ENCODE measurements at places on chromosomes 6 and 20. TPM values are rescaled to one million over a fixed set of nuclear protein-coding genes. Genes with fewer than 3 reads are reported as not detected.

DNA sequence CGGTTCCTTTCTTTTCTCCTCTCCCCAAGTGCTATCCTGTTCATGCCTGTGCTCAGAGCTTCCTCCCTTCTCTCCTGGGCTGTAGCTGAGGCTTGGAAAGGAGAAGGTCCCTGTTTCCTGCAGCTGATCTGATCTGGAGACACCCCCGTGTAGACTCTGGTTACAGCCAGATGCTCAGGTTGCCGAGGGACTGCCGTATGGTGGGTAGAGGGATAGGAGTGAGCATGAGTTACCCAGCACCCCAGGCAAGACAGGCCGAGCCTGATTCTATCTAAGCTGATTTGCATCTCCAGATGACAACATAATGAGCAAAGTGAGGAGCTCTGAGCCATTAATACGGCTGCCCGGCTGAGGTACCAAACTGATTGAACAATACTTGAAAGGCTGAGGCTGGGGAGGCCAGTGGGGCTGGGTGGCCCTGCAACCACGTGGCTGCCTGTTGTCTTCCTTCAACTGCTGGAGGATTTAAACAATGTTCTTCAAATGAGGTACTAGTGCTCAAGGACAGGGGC is 91.8 kb downstream of the ASXL1 start:
- DNase-seq: no peak

Gene TULP1
- not detected for total RNA-seq

- no peak for DNase-seq
Observed at GRCh38 chr20:63435552-63435951, 36.9 kb downstream of the KCNQ2 start.

DNA sequence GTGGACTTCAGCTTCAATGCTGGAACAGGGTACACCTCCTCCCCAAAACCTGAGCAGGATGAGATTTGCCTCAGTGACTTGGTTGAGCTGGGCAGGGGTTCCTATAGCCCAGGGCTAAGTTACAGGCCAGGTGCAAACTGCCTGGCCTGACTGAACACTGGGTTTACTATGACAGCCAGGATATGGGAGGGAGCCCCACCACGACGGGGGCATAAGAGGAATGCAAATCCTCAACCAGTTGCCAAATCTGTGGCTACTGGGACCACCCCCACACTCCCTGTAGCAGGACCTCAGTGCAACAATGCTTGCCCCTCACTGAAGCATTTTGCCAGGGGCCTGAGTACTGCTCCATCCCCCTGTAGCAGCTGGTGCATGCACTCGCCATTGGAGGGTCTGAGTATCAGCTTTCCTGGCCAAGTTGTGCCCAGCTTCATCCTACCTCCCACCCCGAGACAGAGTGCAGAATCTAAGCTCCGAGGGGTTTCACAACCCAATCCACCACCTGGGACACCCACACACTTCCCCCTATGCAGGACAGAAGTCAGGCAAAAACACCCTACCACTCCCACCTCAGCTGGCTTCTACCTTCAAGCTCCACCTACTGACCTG is 27.6 kb downstream of the TREML4 start:
- DNase-seq: no peak

Gene MCCD1
- not detected for total RNA-seq

GRCh38 chr20:32779500-32780211 is 17.5 kb downstream of the DNMT3B start:
- peak; percentile 98 for DNase-seq

Data from neural crest cell (in vitro differentiated cells).